ENCODE measurements at places on chromosomes 3 and 15.

DNA sequence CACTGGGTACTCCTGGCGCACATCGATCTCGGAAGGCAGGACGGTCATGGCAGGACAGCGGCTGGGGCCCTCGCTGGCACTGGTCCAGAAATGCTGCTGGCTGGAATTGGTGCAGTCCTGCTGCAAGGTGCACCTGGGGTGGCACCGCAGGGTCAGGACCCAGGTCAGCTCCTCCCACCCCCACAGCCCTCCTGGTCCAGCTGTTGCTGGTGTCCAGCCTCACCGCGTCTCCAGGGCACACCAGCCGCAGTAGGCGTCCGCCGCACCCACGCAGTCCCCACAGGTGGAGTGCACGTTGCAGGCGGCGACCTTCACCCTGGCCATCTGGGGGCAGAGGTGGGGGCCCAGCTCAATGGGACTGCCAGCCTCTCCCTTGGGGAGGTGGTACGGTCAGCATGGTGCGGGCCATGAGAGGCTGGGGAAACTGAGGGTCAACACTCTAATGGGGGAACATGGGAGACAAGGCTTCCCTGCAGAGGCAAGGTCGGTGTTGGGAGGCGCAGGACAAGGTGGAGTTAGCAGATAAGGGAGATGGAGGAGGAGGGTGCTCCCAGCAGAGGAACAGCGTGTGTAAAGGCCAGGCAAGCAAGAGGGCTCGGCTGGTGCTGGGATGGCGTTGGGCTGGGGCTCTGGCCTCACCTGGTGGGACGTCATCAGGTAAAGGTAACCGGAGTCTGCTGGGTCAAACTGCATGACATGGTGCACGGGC, 20.4 kb downstream of the PLXND1 start:
- DNase-seq = no peak

- DNase-seq = no peak
Observed at GRCh38 chr3:18591120-18591519, 166.0 kb upstream of the SATB1 start.

- DNase-seq = peak; percentile 68
Observed at GRCh38 chr3:10192953-10193691, 28.4 kb downstream of the IRAK2 start.

DNA sequence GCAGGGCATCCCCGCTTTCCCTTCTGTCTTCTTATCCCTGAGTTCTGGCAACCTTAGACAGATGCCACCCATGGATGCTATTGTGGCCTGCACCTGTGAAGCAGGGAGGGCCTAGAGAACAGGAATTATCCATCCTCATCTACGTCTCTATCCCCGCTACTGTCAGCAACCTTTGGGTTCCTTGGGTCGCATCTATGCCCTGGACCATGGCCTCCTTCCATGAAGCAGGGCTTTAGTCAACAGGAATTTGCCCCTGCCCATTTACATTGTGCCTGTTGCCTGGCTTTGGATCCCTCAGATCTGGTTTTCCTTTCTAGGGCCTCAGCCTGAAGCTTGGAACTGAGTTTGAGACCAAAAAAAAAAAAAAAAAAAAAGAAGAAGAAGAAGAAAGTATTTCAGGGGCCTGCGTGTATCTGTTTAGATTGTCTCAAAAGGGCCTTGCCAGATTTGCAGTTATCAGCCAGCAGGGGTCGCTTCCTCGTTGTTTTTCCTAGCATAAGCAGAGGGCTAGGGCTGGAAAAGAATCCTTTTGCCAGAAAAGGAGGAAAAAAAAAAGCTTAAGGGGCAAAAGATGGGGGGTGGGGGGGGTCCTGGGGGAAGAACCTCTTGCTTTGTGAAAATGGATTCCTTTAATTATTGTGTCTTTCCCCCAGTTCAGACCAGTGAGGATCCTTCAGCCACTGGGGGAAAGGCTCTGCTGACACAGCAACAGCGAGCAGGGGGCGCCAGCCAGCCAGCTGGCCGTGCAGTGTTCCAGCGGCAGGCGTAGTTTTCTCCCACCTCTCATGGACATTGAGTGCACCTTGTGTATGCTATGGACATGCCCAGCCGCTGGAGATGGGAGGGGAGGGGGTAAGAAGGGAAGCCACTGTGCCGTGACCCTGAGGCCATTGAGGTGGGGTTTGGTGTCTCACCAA, 65.7 kb upstream of the ALDH1L1 start:
- DNase-seq = no peak

GRCh38 chr3:48367201-48367600, 4.8 kb upstream of the FBXW12 start:
- no peak for DNase-seq

DNA sequence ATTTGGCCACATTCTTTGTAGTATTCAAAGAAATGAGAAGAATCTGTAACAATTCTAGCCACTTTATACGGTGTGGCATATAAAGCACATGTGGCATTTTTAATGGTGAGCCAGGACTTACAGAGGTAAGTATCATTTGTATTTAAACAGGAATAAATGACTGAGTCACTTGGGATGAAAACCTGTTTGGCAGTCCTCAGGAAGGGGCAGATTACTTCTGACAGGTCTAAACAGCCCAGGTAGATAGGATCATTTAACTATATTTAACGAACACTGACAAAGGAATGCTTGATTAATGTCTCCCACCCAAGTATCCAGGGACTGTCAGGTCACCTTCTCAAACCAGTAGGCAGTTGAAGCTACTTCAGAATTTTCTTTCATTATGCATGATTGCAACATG, 241.5 kb upstream of the SATB1 start:
- DNase-seq = no peak

GRCh38 chr3:69370156-69370883, 15.6 kb downstream of the FRMD4B start:
- DNase-seq = no peak

- peak; percentile 68 for DNase-seq
Observed at GRCh38 chr3:197801891-197802778, 11.1 kb downstream of the LRCH3 start.

DNA sequence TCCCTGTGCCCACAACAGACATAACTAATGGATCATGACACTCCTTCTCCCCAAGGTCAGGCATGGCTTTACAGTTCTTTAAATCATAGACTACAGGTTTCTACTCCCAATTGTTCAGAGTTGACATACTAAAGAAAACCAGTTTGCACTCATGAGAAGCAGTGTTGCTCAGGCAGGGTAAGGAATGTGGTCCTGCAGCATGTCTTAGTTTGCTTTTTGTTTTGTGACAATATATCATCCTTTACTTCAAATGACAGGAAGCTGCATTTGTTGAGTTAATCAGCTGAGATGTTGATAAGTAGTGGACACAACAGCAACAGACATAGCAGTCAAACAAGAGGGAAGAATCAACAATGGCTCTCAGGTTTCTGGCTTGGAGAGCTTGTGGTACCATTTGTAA, 267.5 kb downstream of the SLCO3A1 start:
- no peak for DNase-seq

- no peak for DNase-seq
Observed at GRCh38 chr3:174382878-174383277, 476.3 kb upstream of the NAALADL2 start.

GRCh38 chr15:48650931-48651330, 5.4 kb upstream of the FBN1 start:
- DNase-seq = no peak

DNA sequence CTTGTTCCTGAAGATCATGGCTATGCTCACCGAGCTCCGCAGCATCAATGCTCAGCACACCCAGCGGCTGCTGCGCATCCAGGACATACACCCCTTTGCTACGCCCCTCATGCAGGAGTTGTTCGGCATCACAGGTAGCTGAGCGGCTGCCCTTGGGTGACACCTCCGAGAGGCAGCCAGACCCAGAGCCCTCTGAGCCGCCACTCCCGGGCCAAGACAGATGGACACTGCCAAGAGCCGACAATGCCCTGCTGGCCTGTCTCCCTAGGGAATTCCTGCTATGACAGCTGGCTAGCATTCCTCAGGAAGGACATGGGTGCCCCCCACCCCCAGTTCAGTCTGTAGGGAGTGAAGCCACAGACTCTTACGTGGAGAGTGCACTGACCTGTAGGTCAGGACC, 35.2 kb downstream of the NR1I2 start:
- DNase-seq = no peak

DNA sequence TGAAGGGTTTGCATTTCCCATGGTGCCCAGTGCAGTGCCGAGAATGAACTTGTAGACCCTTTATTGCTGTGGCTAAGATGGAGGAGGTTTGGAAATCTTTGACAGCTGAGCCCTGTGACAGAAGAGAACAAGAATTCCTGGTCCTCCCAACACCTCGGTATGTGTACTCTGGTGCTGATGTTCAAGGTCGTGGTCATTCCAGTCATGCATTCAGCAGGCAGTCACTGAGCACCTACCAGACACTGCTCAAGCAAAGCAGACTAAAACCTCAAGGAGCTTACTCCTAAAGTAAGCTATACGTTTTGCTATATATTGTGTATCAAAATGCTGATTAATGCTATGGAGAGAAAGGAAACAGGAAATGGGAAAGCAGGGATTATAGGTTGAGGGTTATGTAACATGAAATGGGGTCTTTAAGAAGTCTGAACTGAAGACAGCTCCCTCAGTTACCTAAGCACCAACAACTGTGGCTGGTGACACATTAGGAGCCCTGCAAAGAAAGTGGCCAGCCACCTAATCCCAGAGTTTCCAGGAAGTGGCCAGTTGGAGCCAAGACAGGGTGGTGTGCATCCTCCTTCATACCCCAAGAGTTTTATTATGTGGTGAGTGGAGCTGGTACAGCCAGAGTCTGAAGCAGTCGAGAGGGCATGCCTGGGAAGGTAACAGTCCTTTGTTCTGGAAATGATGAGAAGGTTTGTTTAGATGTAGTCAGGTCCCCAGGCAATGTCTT, 65.0 kb downstream of the CCNL1 start:
- DNase-seq = no peak

DNA sequence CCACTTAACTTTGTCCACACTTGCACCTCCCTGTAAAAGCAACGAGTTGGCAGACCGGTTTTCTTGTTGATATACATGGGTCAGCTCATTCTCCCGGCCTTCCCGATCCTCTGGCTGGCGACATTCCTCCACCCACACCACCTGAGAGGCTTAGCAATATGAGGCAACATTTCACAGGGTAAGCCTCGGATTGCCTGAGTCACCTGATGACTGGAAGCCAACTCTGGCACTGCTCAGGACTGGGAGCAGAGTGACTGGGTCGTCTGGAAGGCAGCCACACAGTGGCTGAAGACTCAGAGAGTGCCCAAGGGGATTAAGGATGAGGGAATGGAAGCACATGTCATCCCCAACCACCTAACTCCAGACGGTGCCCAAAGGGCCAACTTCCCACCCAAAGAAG, 9.8 kb downstream of the HOMER2 start:
- peak; percentile 61 for DNase-seq

DNA sequence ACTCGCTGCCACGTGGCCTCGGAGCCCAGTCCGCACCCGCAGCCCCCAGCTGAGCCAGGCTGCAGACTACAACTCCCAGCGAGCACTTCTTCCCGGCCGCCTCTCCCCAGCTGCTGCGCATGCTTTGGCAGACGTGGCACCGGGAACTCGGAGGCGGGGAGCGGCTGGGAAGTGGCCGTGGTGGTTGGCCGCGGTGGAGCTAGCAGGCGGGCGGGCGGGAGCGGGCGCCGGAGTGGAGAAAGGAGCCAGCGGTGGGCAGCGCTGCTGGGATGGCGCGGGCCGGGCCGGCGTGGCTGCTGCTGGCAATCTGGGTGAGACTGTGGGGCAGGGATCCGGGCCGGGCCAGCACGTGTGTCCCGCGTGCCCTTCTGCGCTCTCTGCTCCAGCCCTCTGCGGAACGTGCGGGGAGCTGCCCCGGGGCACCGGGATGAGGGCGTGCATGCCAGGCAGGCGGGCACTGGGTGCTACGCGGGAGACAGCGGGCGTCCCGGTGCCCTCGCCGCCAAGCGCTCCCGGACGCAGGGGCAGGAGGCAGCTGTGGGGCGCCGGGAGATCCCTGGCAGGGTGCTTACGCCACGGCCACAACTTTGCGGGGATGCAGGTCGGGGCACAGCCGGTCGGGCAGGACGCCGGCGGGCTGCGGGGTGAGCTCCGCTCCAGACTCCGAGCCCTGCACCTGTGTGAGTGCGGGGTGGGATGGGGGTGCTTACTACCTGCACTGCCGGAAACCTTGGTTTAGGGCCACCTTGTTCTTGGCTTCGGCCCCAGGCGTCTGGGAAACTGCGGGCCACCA, at the start of gene PDIA5:
Gene PDIA5, plus strand, starts transcription at position 130 of the 793 bp plus-strand sequence. Its CDS starts 140 bp downstream, at position 270.
- peak; percentile 92 for DNase-seq

DNA sequence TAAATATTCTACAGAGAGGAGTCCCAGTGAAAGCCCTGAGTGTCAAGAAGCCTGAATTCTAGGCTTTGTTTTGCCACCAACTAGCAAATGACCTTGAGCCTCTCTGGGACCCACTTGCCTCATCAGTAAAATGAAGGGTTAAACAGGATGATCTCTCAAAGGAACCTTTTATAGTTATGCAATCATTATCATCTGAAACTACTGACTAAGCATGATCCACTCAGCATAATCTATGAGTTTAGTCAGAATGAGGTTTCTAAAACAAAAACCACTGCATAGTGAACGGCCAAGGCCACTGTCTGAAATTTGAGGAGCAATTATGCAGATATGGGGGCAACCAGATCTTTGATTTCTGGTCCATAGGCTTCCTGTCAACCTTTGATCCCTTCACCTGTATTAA, 319.0 kb downstream of the MECOM start:
- DNase-seq = peak; percentile 50

DNA sequence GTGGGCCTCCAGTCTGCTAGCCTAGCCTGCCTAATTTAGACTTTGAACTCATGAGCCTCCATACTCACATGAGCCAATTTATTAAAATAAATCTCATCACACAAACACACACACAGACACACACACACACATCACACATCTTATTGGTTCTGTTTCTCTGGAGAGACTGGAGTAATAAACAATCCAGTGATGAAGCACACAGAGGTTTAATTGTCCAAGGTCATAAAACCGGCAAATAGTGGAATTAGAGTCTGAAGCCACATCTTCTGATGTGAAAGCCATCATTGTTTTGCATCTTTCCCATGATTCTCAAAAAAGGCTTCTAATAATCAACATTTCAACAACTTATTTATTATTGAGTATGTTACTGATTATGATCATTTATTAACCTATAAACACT, 249.4 kb upstream of the KCNH8 start:
- DNase-seq = no peak

- DNase-seq = no peak
Observed at GRCh38 chr3:139694542-139694941, 16.8 kb upstream of the NMNAT3 start.

- peak; percentile 85 for DNase-seq
Observed at GRCh38 chr15:82875411-82876003, 66.1 kb downstream of the WHAMM start.

GRCh38 chr15:59622289-59622688, 10.7 kb downstream of the GCNT3 start:
- peak; percentile 69 for DNase-seq

DNA sequence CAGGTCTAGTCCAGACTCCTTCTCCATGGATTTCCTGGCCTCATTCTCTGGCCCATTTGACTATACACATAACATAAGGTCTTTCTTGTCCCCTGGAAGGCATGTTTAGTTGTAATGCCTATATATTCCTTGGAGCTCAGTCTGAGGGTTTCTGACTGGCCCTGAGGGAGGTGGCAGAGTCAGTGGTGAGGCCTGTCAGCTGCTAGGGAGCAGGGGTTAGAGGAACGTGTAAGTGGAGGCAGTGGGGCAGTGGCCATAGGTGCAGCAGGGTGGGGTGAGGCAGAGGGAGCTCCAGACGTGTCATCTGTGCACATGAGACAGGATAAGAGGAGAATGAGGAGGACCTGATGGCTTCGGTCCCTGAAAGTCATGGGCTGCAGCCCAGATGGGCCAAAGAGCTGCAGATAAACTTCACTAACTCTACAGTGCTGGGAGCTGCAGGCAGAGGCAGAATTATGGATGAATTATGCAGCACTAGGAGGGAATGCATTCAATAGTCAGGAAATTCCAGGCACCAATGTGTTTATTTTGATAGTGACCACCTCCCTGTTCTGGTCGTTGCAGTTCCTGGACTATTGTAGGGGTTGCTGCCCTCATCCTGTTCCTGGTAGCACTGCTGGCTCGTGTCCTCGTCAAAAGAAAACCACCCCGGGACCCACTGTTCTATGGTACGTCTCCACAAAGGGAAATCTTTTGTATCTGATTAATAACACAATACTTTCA, 4.9 kb downstream of the TM6SF1 start:
- DNase-seq = no peak

Data from RKO (cell line).